ENCODE measurements at places on chromosomes 2 and 18.

DNA sequence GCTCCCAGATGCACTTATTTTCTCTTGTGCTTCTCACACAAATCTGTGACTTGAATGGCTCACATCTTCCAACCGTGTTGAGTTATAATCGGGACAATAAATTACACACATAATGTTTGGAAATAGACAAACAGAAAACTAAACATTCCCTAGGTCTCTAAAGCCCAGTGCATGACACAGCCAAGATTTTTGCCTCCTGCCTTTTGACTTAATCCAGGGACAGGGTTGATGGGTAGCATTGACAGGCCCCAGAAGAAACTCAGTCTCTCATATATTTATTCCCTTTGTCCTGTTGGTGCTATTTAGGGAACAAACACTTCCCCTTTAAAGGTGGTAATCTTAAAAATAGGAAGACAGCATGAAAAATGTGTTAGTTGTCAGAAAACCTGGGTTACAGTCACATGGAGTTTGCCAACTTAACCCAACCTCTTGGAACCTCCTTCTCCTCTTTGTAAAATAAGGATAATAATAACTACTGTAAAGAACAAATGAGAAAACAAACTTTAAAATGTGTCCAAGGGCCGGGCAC, 24.0 kb upstream of the ARPC2 start:
- no peak for DNase-seq

- DNase-seq, result no peak
Measured at GRCh38 chr2:174931724-174932123, 73.5 kb downstream of the CHN1 start.

GRCh38 chr2:46067501-46068305, 229.5 kb upstream of the EPAS1 start:
- peak; percentile 45 for DNase-seq

DNA sequence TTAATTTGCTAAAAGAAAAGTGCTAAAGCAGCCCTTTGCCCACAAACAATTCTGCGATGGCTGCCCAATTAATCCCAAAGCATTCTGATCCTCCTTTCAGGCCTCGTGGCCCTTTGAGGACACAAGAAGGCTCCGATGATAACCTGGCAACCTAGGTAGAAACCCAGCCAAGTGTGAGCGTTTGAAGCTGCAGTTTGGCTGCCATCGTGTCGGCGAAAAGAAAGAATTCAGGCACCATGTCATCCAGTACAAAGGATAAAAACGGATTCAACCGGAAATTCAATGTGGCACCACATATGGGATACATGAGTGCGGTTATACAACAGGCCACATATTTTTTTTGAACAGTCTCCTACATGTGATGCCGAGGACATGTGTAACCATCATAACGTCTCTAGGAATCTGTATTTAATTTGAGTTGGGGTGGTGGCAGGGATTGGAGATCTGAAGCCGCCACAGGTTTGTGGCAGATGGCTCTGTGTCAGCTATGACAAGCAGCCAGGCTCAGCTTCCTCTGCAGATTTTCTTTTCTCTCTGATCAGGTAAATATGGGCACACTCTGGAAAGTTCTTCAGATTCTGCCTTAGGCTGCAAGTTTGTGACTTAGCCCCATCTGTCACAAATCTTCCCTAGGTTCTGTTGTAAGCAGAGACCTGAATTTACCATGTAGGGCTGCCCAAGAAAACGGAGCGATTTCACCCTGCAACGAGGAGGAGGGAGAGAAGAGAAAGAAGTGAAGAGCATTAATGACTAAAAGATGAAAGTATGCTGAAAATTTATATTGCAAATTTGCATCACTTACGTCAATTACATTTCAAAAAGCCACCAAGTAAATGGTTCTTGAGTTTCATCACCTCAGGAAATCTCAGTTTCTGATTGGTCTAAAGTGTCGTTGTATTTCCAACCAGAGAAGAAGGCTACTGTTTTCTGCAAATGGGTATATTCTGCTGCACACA, 573.2 kb downstream of the ZEB2 start:
- DNase-seq, result no peak

GRCh38 chr2:120206022-120206581, 17.1 kb downstream of the TMEM185B start:
- DNase-seq, result no peak

GRCh38 chr2:96808176-96808837, 7.8 kb upstream of the CNNM3 start:
- DNase-seq, result no peak

Data from umbilical cord (tissue), 2 donors.